ENCODE measurements at places on chromosomes 4 and X. TPM values are rescaled to one million over a fixed set of nuclear protein-coding genes. Genes with fewer than 3 reads are reported as not detected.

DNA sequence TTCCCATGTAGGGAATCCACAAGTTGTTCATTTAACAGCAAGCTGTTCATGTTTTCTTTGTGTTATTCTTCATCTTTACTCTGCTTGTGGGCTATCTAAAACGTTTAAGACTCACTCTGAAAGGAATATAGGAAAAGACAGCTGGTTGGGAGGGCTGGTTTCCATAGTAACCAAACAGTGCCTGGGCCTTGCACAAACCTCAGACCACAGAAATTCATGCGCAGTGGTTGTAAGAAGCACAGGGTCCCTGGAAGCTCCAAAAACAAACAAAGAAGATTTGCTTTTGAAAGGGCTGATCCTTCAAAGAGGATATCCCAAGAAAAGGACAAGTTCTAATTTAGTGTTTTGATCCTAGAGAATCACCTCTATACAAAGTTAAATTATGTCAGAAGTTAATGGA is 7.8 kb downstream of the SERTM2 start:
- DNase-seq = no peak

DNA sequence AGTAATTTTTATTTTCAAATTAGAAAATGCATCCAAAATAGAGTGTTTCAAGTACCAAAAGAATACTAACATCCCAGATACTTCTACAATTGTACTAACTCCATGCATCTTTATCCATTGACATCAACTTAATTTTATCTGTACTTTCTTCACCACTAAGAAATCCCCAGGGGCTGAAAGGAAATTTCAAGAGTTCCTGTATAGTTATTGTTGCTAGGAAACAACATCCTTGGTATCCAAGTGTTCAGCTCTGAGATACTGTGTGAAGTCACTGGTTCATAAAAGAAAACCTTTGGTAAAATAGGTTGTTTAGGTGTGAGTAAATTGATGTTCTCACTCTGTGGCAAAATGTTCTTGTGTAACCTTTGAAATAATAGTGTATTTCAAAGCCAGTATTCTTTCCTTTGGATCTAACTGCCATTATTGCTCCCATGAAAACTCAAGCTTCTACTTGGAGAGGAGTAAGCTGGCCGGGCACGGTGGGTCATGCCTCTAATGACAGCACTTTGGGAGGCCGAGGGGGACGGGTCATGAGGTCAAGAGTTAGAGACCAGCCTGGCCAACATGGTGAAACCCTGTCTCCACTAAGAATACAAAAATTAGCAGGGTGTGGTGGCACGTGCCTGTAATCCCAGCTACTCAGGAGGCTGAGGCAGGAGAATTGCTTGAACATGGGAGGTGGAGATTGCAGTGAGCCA is 72.9 kb downstream of the COMMD8 start:
- DNase-seq = no peak

DNA sequence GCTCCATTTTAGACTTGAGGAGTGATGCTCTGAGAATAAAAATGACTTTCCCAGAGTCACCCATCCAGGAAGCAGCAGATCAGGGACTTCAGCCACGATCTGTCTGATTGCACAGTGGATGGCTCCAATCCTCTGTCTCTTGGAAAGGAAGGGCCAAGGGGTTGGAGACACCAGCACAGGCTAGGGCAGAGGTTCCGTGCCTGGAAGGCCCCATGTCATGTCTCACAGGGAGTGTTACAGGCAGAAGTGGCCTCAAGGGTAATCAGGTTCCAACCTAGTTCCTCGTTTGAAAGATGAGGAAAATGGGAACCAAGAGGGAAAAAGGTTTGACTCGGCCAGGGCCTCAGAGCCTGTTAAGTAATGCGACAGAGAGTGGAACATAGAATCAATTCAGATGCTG is 160.0 kb downstream of the EFNB1 start:
- no peak for DNase-seq

The DCUN1D4 gene
- polyA plus RNA-seq = 32.3 TPM

- no peak for DNase-seq
Measured at GRCh38 chr4:72302981-72303704, 265.9 kb downstream of the ADAMTS3 start.
